Gastroesophageal sphincter (tissue), 4 donors: ENCODE measurements at places on chromosomes 7 and 10. TPM values are rescaled to one million over a fixed set of nuclear protein-coding genes. Genes with fewer than 3 reads are reported as not detected.

NME8 gene
- total RNA-seq = 2.8 TPM

SPDYE9 gene
- total RNA-seq = not detected

GDF2 gene
- total RNA-seq = not detected

GPR158 gene
- total RNA-seq = 0.07 TPM

ATP6V0A4 gene
- not detected for total RNA-seq

PRSS37 gene
- total RNA-seq = not detected

POMZP3 gene
- 8.6 TPM for total RNA-seq

TMEM130 gene
- 4.8 TPM for total RNA-seq

MRPL32 gene
- total RNA-seq = 68.7 TPM

DNA sequence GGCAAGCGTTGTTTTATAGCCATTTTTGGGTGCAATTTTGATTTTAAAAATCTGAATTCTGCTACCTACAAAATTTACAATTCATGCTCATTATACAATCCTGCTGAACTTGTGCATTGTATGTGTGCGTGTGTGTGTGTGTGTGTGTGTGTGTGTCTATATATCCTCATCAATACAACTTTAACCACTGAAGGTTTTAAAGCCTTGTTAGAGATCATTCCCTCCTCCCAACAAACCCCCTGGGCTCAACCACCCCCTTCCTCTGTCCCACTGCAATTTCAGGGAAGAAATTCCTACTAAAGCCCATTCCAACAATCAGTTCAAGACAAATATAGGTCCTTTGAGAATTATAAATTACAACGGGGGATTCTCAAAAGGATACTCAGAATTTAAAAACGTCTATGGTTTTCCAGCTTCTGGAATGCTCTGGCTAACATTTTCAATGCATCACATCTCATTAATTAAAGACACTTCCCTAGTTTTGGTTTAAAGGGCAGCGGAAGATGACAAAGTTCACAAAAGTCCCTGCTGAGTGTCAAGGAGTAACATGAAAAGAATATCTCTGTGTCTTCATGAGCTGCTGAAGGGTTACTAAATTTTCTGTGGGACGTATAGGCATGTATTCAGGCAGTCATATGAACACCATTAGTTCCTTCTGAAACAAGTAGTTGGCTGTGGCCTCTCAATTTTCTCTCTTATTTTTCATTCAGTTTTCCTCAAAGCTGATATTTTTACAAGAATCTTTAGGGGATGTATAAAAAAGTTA lies 889 bp upstream of the SEMA3A start:
- ATAC-seq = peak; percentile 15

GRCh38 chr10:132881186-132881920 lies 61.0 kb downstream of the CFAP46 start:
- no peak for ATAC-seq

DNA sequence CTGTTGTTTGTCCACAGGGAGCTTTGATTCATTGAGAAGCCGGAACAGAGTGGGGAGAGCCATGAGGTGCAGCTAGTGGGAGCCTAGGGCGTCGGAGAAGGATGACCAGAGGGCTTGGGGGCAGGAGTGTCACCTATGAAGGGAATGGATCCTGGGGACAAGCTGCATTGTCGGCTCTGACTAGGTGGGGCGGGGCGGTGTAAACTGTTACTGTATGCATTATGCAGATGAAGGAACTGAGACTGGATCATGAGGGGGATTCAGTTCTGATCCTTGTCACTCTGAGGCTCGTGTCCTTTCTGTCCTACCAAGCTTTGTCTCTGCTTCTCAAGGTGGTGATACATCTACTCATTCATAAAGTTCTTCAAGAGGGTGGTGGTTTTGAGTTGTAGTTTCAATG lies 39.9 kb upstream of the MMD2 start:
- no peak for ATAC-seq

GRCh38 chr10:24237801-24238395 lies 29.0 kb downstream of the KIAA1217 start:
- no peak for ATAC-seq

GRCh38 chr10:85542152-85542551 lies 824.4 kb downstream of the GRID1 start:
- ATAC-seq = no peak

DNA sequence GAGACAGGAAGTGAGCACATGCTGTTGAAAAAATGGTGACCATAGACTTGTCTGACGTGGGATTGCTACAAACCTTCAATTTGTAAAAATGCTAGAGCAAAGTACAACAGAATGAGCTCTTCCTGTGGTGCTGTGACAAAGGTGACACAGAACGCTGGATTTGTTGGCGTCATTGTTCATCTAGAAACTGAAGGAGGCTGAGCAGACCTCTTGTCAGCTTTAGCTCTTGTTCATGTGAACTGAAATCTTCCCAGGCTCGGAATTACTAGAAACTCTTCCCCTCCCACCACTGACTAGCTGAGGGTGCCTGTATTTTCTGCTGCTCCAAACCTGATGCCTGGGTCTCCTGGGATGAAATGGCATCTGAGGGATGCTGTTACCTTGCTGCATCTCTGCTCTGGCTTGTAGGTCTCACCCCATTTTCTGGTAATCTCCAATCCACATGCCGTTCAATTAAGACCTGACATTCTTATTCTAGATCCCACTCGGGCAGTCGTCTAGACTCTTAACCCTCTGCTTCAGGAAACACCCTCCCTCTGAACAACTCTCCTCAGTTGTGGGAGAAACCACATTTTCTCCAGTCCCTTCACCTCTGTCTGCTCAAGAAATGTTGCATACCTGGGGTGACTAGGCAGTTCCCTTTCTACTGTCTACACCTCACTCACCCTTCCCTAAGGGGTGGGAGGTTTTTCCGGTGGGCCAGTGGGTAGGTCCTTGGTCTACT lies 349.3 kb downstream of the CXCL12 start:
- ATAC-seq = no peak

- ATAC-seq = no peak
Observed at GRCh38 chr7:150412016-150412415, 32.9 kb downstream of the ZNF775 start.

DNA sequence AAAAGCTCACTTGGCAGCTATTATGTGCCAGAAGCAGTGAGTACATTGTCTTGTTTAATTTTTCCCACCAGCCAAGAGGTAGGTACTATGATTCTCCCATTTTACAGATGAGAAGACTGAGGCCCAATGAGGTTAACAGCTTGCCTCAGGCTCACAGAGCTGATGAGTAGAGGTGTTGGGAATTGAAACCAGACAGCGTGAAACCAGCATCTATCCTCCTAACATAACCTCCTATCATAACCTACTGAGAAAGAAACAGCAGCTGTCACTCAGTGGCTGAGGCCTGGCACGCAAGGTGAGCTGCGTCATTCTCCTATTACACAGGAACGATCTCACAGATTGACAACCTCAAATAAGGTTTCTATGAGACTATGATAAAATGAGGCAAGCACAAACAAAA lies 6.2 kb downstream of the PYROXD2 start:
- ATAC-seq = no peak

- ATAC-seq = no peak
Observed at GRCh38 chr10:88389456-88389855, 193.7 kb downstream of the RNLS start.

DNA sequence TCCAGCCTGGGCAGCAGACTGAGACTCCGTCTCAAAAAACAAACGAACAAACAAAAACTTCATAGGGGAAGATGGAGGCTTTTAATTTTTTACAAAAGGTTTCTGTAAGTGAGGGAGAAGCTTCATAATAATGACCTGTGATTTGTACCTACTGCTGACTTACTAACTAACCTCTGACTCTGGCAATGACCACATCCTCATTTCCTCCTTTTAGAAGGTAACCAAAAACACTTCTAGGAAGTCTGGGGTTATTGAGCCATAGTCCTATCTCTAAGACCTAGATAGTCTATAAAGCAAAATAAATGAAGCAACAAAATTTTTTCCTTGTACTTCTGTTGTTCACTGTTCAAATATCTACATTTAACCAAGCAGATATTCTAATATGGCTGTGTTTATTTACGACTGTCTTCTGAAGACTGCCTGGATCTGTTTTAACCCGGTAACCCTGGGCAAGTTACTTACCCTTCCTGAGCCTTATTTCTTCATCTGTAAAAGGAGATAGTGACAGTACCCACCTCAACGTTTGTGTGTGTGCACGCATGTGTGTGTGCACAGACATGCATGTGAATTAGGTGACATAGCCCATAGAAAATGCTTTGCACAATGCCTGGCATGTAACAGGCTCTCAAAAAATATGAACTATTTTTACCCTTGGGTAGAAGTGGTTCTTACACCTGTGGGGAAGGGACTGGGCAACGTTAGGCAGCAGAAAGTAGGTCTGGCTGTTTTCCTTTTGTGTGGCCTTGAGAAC lies 30.8 kb upstream of the SMNDC1 start:
- ATAC-seq = no peak

DNA sequence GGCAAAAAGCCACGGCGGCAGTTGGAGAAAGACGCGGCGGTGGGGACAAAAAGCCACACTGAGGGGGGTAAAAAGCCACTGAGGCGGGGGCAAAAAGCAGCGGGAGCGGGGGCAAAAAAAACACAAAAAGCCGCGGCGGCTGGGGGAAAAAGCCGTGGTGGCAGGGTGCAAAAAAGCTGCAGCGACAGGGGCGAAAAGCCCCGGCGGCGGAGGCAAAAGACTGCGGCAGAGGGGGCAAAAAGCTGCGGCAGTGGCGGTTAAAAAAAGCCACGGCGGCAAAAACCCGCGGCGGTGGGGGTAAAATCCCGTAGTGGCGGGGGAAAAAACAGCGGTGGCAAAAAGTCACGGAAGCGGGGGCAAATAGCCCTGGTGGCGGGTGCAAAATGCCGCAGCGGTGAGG lies 527.3 kb downstream of the ZNF33B start:
- ATAC-seq = no peak

GRCh38 chr7:8714791-8715190 lies 281.4 kb downstream of the NXPH1 start:
- no peak for ATAC-seq

GRCh38 chr7:2033586-2034135 lies 199.1 kb downstream of the MAD1L1 start:
- ATAC-seq = no peak

DNA sequence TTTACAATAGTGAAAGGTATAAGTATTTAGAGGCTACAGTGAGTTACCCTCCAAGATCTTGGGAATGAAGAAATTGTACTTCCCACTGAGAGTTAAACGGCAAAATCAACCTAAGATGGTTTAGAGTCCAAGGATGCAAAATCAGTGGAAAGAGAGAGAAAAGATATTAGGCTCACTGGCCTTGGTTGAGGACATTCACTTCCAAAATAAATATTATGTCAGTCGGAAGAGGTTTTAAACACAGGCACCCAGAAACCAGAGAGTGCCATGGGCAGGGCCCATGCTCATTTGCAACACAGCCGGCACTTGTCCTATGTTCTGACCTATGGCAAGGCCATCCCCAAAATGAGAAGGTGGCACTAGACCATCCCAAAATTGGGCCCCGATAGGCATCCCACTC lies 3.9 kb upstream of the WDR91 start:
- ATAC-seq = no peak

DNA sequence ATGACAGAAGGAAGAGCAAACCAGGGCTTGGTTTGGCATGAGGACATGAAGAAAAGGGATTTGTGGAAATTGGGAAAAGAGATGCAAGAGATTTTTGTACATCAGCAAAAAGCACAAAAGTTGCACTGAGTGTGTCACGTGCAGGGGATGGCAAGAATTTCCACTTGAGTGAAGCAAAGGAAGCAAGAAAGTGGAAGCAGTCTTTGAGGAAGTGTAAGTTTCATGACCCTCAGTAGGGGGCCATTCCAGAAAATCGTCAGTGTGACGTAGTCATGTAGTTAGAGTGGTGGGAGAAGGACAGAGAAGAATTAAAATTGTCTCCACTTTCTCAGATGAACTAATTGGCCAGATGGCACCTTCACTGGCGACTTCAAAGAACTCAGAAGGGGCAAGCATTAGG lies 123.3 kb upstream of the FZD1 start:
- ATAC-seq = no peak

- ATAC-seq = no peak
Observed at GRCh38 chr10:75024971-75025523, 86.4 kb upstream of the SAMD8 start.

- ATAC-seq = no peak
Observed at GRCh38 chr10:129046962-129047361, 420.1 kb upstream of the MGMT start.

GRCh38 chr7:10483671-10484070 lies 490.0 kb upstream of the PHF14 start:
- ATAC-seq = no peak

- ATAC-seq = no peak
Observed at GRCh38 chr7:159136013-159136412, 8.7 kb downstream of the VIPR2 start.

DNA sequence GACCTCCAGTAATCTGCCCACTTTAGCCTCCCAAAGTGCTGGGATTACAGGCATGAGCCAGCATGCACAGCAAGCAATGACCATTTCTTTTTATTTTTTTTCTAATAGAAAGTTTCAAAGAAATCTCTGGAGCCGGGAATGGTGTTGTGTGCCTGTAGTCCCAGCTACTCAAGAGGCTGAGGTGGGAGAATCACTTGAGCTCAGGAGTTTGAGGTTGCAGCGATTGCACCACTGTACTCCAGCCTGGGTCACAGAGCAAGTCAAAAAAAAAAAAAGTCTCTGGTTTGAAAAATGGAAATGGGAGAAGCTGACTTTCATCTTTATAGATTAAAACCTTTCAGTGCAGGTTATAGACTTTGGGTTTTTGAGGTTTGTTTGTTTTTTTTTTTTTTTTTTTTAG lies 44.8 kb upstream of the KMT2E start:
- ATAC-seq = no peak

DNA sequence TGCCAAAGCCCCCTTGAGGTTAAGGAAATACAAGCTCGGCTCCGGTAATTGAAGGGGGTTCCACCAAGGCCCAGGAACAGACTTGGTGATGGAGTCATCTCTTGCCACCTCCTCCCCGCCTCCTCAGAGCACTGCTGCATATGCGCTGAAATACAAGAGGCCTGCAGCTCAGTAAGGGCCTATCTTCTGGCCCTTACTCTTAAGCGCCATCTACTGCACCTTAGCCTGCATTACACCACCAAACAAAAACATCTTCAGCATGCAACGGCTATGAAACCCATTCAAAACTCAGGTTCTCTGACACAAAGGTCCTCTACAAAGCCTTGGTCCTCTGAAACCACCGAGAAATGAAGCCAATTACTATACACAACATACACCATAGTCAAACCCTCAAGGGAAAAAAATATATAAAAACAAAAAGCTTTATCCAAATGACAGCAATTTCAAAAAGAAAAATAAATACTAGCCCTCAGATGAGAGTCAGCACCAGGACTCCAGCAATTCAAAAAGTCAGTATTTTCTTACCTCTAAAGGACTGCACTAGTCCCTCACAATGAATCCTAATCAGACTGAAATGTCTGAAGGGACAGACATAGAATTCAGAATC lies 176.8 kb upstream of the TBX20 start:
- ATAC-seq = no peak
